NCI-H748 treated with DMSO at 0.1 percent for 48 hours (cell line): ENCODE measurements at places on chromosomes 12 and 14.

- DNase-seq, result no peak
These were observed 72.0 kb downstream of the SYNE3 start for GRCh38 chr14:95444132-95445129.

GRCh38 chr12:68450947-68451260, 118.7 kb upstream of the MDM1 start:
- no peak for DNase-seq

- DNase-seq, result no peak
These were observed 242.5 kb upstream of the CAND1 start for GRCh38 chr12:67026487-67027246.

DNA sequence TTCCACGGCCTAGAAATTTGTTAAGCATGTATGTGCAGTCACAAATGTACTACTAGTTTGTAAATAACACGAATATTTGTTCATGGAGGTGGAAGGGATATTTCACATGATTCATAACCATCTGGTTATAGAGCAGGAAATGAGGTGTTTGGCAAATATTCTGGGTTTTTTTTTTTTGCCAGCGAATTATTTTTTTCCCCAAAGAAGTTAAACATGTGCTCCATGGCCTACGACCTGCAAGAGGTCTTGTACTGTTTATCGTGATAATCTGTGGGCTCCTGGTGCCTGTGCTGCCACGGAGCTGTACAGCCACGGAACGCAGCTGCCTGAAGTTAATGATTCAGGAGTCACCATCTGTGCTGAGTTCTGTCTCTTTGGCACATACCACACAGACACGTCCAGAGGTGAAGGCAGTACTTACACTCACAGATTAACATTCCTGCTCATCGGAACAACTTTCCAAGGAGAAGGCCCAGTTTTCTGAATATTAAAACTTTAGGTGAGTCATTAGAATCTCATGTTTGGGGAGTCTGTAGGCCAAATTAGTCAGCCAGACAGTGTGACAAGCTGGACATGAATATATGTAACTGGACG, 156.3 kb downstream of the TMX1 start:
- DNase-seq, result no peak

- no peak for DNase-seq
These were observed 575.2 kb upstream of the MDGA2 start for GRCh38 chr14:48250575-48250974.

DNA sequence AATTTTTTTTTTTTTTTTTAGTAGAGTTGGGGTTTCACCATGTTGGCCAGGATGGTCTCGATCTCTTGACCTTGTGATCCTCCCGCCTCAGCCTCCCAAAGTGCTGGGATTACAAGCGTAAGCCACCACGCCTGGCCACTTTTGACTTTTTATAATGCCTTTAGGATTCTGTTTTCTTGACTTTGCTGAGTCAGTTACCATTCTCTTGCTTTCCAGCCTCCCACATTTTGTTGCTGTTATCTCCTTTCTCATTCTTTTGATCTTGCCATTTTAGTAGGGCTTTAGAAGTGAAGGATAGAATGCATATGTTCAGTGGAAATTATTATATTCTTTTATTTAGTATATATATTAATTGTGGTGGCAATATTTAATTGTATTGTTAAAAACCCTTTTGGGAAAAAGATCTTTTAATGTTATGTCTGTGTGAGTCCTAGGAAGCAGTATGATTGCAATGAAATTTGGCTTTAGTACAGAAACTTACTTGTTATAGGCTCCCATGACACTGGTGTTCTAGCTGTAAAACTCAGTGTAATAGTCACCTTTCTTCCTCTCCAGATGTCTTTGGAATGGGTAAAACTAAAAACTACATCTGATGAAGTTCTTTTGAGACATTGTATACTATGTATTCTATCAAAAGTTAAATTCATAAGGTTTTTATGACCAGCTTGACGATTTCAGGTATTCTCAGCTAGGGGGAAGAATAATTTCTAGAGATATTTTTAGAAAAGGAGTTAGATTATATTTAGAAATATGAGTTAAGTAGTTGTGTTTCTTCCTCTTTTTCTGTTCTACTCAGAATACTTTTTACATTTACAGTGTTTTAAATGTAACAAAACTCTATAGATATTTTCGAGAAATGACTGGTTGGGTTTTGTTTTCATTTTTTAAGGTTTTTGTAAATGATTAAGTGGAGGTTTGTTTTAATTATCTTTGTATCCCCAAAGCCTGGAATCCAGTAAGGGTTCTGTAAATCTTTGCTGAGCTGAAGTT, 74.7 kb downstream of the APAF1 start:
- no peak for DNase-seq

GRCh38 chr12:13194401-13195110, 2.0 kb upstream of the EMP1 start:
- DNase-seq, result no peak

DNA sequence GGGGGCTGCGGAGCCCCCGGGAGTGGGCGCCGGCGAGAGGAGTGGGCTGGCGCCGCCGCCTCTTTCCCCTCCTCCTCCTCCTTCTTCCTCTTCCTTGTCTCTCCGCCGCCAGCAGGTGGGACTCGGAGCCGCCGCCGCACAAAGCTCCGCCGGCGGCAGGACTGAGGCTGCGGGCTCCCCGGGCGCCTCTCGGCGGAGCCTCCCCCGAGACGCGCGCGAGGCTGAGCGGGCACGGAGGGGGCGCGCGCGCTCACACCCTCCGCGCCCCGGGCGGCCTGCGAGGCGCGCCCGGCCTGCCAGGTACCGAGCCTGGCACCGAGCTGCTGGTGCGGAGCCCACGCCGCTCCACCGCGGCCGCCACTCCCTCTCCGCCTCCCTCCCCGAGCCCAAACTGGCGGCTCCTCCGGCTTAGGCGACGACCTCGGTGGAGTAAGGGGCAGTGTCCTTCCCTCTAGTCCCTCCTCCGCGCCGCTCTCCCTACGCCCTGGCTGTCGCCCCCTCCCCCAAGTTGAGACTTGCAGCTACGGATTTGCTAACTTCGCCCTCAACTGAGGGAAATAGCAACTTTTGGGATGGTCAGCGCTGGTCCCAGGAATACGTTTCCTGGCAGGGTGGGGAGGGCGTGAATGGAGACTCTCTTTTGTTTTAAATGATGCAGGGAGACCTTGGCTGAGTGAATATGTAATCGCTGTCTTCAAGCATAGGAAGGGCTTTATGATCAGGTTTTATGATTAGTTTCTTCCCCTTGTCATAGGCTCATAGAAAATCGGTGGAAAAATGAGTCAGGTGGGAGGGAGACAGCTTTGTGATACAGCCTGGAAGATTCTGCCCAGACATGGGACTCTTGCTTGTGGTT, 199.5 kb upstream of the CAND1 start:
- no peak for DNase-seq
